Right cardiac atrium (tissue), 5 donors: ENCODE measurements at places on chromosomes 3 and 15.

DNA sequence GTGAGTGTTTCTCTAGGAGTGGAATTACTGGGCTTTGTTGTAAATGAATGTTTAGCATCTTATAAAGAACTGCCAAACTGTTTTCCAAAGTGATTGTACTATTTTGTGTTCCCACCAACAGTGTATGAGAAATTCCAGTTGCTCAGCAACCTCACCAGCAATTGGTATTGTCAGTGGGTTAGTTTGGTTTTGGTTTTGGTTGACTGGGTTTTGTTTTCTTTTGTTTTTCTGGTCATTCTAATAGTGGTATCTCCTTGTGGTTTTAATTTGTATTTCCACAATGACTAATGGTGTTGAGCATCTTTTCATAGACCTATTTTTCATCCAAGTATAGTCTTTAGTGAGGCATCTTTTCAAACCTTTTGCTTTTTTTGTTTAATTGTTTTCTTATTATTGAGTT, 27.1 kb downstream of the FILIP1L start:
- DNase-seq: no peak

- no peak for DNase-seq
These were observed 87.7 kb downstream of the CFAP20DC start for GRCh38 chr3:58962040-58962651.

DNA sequence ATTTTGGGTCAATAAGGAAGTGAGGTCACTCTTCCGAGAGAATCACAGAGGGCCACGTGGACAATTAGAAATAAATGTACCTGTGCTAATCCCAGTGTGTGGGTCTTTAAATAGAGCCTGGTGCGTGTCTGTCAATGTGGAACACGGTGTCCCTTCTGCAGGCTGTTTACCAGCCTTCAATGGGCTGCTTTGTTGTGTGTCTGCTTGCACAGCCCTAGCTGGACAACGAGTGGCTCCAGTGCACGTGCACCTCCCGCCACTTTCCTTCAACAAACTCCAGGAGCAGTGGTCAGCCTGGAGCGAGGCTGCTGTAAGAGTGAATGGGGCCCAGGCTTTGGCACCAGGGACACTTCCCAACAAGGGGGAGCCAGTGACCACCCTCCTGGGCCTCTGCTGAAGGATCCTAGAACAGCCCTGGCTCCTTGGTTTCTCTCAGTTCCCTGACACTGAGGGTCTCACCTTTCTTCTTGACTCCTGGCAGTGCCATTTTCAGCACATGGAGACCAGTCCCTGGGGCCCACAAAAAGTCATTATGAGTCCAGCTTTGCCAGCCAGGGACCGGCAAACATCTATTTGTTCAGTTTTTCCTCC, 76.1 kb downstream of the ISG20 start:
- no peak for DNase-seq

GRCh38 chr3:52068730-52069129, 12.4 kb upstream of the DUSP7 start:
- DNase-seq: no peak

- peak; percentile 86 for DNase-seq
These were observed 268.7 kb downstream of the XXYLT1 start for GRCh38 chr3:195001961-195002861.

- no peak for DNase-seq
These were observed 19.0 kb upstream of the CHCHD6 start for GRCh38 chr3:126685021-126685420.

GRCh38 chr3:15860014-15860934, 62.5 kb upstream of the ANKRD28 start:
- peak; percentile 47 for DNase-seq

DNA sequence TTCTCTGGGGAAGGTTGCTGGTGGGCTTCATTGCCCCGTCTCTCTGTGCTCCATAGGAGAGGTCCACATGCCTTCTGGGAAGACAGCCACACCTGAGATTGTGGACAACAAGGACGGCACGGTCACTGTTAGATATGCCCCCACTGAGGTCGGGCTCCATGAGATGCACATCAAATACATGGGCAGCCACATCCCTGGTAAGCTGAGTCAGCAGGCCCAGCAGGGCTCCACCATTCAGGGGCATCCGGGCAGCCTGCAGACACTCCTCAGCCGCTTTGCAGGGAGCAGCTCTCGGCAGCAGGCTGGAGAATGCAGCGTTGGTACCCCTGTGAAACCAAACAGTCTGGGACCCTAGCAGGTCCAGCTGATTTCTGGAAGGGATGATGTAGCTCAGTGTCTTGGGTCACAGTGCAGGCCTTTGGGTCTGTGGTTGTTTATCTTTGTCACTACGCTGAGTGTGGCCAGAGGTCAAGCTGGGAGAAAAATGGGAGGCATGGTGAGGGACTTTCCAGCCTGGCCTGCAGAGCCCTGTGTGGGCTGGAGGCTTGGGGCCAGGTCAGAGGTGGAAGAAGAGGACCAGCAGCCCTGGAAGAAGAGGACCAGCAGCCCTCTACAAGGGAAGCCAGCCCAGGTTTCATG, 67.2 kb downstream of the DNASE1L3 start:
- no peak for DNase-seq

GRCh38 chr3:47741925-47742324, 39.8 kb downstream of the SMARCC1 start:
- DNase-seq: no peak

GRCh38 chr3:88219138-88219792, 69.5 kb downstream of the C3orf38 start:
- peak; percentile 9 for DNase-seq

DNA sequence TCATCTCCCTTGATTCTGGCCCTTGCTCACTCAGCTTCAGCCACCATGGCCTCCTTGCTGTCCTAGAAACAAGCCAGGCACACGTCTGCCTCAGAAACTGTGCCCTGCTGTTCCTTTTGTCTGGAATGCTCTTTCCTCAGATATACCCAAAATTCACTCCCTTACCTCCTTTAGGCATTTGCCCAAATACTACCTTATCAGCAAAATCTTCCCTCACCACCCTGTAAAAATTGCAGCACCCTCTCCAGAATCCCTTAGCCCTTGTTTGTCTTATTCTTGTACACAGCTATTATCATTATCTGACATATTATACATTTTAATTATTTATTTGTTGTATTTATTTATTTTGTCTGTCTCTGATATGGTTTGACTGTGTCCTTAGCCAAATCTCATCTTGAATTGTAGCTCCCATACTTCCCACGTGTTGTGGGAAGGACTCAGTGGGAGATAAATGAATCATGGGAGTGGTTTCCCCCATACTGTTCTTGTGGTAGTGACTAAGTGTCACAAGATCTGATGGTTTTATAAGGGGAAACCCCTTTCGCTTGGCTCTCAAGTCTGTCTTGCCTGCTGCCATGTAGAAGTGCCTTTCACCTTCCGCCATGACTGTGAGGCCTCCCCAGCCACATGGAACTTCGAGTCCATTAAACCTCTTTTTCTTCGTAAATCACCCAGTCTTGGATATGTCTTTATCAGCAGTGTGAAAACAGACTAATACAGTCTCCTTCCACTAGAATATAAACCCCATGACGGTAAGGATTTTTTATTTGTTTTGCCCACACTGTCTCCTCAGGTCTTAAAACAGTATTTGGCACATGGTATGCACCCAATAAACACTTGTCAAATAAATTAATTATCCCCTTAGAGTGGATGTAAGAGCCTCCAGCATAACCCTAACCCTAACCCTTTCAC, 60.0 kb upstream of the STT3B start:
- no peak for DNase-seq

DNA sequence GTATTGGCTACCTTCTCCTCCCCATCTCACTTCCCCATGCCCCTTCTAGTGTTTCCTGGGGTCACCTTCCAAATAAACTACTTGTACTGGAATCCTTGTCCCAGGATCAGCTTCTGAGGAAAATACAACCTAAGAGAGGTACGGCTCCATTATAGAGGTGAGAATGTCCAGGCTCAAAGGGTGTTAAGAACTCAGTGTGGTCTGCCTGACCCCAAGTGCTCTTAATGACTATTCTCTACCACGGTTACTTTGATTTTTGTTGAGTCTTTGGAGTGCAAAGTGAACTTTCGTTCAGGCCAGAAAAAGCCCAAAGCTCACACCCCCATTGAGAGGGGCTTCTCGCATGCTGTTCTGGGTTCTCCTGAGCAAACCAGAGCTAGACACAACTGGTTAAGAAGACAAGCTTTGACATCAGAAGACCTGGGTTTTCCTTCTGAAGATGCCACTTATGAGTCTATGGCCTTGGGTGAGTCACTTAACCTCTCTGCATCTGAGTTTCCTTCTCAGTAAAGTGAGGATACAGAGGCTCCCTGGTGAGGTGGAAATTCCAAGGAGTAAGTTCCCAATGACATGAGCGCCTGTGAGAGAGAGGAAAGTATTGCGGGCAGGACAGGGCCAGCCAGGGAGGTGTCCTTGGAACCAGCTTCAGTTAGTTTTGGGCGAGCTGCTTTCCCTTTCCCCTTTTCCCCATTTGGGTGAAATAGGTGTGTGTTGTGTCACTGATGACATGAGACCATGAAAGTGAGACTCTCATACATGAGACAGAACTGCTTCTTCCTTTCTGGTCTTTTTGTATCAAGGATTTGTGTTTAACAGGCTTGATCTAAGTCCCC, 475.0 kb upstream of the PROK2 start:
- DNase-seq: no peak

DNA sequence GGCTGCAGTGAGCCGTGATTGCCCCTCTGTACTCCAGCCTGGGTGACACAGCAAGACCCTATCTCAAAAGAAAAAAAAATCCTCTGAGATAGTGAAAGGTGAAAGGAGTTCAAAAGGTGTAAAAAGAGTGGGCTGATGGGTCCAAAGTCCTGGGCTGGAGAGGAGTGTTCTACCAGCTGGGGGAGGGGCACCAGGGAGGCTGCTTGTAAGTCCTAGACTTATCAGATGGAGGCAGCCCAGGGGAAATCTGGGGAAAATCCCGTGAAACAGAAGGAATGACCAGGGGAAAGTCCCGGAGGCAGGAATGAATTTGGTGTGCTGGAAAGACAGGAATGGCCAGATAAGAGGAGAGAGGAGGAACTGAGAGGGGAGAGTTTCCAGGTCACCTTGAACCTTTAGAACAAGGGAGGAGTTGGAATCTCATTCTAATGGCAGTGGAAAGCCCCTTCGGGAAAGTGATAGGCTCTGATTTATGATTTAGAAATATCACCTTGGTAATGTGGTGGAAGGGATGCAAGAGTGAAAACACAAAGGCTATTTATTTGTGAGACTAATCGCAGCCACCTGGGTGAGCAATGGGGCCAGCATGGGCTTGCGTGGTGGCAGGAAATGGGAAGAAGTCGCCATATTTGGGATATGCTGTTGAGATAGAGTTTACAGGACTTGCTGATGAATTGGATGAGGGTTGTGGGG, 23.4 kb upstream of the PPP4R2 start:
- no peak for DNase-seq

DNA sequence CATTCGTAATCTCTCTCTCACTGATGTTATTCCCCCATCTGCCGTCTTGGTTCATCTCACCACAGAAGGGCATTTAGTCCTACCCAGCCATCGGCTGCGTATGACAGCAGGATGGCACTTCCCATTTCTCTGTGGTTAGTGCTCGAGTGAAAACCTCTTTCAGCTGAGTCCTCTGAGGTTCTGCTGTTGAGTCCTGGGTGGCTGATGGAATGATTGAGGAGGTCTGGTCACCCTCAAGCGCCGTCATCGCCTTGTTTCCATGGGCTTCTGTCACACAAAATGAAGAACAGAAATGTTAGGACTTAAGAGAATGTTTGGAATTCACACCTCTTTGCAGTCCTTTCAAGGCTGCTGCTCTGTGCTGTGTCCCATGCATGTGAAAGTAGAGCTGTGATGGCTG, 9.4 kb upstream of the SACM1L start:
- DNase-seq: no peak

DNA sequence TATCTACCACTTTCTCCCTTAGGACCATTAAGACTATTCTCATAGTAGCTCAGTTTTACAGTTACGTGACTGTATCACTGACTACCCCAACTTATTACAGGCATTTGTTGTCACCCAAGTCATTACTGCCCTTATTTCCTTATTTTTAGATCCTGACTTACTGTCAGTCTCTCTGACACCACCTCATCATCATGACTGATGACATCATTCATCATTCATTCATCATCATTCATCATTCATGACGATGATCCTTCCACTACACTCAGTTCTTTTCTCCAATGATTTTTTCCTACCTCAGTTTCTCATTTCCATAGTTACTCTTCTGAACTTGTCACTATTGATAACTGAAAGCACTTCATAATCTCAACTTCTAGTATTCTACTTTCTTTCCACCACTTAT, 83.8 kb downstream of the ADAM10 start:
- DNase-seq: no peak

DNA sequence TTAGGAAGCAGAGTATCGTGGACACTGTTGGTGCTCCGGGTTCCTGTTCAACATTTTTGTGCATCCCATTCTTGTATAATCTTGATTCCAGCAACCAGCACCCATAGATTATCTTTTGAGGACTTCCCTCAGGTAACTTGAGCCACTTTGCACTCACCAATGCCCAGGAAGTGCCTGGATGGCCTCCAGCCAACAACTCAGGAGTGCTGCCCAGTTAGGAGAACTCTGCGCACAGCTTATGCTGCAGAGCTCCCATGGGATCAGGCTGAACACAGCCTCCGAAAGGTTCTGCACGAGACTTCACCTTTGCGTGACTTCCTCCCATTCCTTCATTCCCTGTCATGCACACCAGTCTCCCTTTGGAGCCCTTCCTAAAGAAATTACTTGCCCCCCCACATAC, 64.3 kb upstream of the LRRN1 start:
- DNase-seq: no peak
